Stimulated activated CD4-positive, alpha-beta T cell treated with anti-CD3 and anti-CD28 coated beads, TNF-alpha, amount 100 ng/mL, for 4 hours (primary cell): ENCODE measurements at places on chromosomes 13 and 19.

- DNase-seq, result no peak
Measured at GRCh38 chr19:37973666-37974065, 66.7 kb downstream of the SIPA1L3 start.

GRCh38 chr13:74922963-74923362 lies 559.0 kb downstream of the TBC1D4 start:
- DNase-seq, result no peak

GRCh38 chr19:1110809-1111640 lies 7.2 kb downstream of the GPX4 start:
- no peak for DNase-seq

GRCh38 chr13:98930151-98930591 lies 47.7 kb downstream of the DOCK9 start:
- DNase-seq, result no peak

DNA sequence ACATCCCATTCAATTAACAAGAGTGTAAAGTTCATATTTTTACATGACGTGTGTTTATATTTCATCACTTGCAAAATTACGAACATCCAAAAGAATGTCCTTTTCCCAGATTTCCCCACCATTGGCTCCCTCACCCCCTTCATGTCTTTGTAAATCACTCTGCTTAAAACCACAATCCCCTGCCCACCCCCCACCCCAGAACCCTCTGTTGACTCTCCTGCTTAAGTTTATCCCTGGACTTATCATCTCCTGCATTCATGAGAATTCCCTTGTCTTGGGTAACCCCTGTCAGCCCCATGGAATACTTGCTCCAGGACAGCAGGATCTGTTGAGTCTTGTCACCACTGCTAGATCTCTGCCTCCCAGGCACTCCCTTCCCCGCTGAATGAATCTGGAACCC lies 109.9 kb downstream of the COL4A1 start:
- DNase-seq, result no peak

DNA sequence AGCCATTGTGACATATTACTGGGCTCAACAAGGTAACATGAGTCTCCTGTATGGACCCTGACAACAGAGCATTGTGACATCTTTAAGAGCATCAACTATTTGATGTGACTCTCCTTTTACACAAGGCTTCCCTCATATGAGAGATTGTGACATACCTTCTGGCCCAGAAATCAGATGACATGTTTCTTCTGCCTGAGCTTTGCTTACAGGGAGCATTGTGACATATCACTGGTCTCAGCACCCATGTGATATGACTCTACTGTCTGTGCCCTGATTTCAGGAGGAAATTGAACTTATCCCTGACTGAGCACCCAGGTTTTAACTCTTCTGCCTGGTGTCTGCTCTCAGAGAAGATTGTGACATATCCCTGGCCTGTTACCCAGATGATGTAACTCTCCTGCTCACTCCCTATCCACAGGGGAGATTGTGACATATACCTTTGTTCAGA lies 15.9 kb upstream of the ZNF681 start:
- DNase-seq, result no peak

DNA sequence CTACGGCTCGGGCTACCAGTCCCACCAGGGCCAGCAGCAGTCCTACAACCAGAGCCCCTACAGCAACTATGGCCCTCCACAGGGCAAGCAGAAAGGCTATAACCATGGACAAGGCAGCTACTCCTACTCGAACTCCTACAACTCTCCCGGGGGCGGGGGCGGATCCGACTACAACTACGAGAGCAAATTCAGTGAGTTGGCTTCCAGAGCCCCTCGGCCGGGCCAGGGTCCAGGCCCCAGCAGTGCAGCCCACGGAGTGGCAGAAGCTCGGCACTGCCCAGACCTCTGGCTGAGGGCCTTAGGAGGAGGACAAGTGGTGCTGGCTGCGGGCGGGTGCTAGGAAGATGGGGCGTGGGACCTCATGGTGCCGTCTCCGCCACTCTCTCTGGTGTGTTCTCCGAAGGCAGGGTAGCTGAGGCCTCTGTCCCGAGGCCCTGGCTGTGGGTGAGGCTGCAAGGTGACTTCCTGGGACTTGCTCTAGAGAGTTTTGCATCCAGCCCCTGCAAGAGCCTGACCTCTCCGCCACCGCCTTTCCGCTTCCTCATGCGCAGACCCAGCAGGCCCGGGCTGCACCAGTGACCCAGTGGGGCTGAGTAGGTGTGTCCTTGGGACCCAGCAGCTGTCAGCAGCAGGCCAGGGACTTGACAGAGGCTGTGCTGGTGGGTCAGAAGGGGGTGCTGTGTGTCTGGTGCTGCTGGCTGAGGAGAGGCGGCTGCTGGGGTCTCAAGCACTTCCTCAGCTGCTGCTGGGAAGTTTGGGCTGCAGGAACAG lies 13.5 kb upstream of the QTRT1 start:
- DNase-seq, result no peak

DNA sequence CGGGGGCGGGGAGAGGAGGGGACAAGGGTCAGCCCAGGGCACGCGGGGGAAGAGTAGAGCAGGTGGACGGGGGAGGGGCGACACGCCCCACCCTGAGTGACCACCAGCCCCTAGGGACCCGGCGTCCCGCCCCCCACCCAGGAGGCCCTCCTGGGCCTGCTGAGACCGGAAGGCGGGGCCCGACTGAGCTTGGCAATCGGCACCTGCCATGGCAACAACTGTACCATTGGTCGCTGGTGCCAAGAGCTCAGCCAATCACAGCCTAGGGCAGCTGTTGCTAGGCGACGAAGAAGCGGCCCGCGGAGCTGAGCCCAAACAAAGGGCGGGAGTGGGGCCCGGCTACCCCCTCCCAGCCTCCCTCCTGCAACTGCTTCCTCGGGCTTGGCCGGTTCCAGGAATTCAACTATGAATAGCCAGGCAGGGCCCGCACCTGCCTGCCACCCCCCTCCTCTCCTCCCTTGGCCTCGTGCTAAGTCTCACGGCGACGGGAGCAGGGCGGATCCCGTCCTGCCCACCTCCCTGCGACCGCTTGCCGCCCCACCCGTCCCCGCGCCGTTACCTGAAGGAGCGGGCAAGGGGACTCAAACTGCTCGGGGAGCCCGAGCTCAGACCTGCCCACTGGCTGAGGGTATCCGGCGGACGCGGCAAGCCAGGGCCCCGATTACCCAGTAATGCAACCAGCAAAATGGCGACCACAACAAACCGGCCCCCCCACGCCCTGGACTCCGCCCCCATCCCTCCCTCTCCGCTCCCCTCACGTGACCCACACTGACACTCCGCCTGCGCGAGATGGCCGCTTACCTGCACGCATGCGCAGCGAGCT lies at the start of gene DYRK1B:
TSS of gene DYRK1B (minus strand) at position 699 of the 823 bp plus-strand sequence. CDS start 2,295 bp downstream, outside the sequence.
- DNase-seq, result peak; percentile 88

DNA sequence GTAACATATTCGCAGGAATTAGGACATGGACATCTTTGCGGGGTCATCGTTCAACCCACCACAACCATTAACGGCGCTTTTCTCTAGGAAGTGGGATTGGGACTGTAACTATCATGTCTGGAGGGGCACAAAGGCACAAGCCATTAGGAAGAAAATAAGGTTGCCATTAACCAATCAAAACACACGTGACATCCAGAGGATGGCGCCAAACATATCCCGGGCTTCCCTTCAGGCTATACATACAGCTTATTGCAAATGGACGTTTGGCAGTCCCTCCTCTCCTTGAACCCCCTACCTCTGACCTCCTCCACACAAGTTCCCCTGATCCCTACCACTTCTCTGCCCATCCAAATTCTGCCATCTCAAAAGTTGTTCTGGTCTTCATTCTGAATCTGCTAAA lies 26.6 kb upstream of the GSX1 start:
- DNase-seq, result no peak

GRCh38 chr13:91643394-91643793 lies 245.0 kb downstream of the GPC5 start:
- DNase-seq, result no peak

DNA sequence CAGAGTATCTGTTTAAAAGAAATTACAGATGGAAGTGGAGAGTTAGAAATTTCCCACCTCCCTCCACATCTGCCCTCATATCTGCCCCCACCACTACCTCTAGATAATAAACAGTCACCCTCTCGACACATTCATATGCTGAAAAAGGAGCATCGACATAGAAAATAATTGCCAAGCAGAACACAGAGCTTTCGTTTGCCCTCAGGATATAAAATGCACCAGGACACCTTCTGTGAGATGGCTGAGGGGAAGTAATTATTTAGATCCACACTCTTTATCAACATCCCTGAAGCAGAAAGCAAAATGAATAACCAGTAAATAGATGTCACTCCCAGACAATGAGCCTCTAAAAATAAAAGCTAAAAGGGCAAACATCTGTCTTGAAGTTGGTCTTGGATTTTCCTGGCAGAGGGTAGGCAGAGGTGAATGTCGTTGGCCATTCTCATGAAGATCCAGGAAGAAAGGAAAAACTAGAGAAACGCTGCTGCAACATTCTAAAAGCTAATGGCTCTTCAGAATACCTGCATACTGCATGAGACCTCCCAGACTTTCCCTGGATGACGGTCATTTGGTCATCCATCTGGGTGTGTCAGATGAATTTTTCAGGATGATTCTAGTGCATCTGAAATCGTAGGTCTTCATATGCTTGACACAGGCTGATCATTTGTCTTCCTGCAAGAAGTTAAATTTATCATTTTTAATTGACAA lies 527.5 kb downstream of the RFC3 start:
- no peak for DNase-seq

DNA sequence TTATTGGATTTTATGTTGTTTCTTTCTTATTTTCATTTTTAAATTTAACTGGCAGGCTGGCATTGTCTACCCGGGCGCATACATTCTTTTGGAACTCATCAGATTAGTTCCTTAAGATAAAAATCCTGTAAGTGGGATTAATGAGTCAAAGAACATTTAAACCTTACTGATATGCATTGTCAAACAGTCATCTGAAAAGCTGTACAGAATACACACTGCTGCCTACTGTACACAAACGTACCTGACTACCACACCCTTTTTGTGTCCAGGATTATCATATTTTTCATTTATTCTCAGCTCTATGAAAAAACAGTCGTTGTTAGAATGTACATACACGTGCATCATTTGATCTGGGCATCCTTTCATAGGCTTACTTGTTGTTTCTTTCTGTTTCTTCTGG lies 358.3 kb downstream of the EFNB2 start:
- no peak for DNase-seq

DNA sequence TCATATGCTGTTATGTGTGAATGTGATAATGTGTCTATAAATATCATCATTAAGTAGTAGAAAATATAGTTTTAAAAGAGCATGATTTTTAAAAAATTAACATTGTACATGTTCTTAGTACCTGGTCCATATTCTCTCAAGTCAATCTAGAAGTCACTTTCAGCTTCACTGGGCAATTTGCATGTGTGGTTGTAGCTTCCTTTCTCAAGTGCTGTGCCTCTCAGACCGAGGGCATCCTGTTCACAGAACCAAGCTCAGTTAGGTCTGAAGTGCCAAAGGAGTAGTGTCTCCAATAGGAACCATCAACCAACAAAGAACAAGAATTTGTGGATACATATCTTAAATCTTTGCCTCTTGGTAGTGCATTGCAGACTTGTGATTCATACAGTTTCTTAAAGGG lies 541.8 kb upstream of the SLC10A2 start:
- DNase-seq, result no peak

GRCh38 chr19:33402421-33403220 lies 29.1 kb downstream of the CEBPG start:
- no peak for DNase-seq

- no peak for DNase-seq
Measured at GRCh38 chr13:33101835-33102234, 85.6 kb downstream of the KL start.

DNA sequence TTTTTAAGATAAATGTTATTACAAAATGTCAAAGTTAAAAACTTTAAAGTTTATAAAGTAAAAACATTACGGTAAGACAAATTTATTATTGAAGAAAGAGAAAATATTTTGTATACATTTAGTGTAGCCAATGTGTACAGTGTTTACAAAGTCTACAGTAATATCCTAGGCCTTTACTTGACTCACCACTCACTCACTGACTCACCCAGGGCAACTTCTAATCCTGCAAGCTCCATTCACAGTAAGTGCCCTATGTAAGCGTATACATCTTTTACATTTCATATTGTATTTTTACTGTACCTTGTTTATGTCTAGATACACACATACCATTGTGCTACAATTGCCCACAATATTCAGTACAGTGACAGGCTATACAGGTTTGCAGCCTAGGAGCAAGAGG lies 448.2 kb downstream of the KCTD12 start:
- no peak for DNase-seq

GRCh38 chr19:41784743-41785142 lies 11.6 kb upstream of the CEACAM3 start:
- no peak for DNase-seq

- peak; percentile 85 for DNase-seq
Measured at GRCh38 chr19:41887711-41888382, 4.9 kb downstream of the ARHGEF1 start.

DNA sequence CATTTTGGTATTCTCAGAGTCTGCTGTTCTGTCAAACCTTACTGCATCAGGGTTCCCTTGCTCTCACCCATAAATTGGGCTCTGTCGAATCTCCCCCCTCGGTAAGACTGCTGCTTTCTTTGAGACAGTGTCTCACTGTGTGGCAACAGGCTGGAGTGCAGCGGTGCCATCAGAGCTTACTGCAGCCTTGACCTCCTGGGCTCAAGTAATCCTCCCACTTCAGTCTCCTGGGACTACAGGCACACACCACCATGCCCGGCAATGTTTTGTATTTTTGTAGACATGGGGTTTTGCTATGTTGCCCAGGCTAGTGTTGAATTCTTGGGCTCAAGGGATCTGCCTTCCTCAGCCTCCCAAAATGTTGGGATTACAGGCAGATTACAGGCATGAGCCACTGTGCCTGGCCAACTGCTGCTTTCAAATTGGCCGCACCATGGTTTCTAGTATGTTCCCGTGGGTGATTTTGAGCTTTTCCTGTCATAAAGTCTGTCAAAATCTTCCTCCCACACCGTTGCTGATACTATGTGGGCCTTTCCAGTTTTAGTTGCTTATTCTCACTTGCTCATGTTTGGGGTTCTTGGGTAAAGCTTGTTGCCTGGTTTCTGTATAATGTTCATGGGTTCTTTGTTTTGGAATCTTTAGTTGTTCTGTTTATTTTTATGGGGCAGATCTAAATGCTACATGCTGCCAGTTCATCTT lies 10.6 kb downstream of the RFC3 start:
- DNase-seq, result no peak
